ENCODE measurements at places on chromosomes 2 and 18.

GRCh38 chr2:128771401-128771800 is 452.7 kb upstream of the HS6ST1 start:
- no peak for DNase-seq

GRCh38 chr18:79790996-79791972 is 6.5 kb upstream of the KCNG2 start:
- no peak for DNase-seq

DNA sequence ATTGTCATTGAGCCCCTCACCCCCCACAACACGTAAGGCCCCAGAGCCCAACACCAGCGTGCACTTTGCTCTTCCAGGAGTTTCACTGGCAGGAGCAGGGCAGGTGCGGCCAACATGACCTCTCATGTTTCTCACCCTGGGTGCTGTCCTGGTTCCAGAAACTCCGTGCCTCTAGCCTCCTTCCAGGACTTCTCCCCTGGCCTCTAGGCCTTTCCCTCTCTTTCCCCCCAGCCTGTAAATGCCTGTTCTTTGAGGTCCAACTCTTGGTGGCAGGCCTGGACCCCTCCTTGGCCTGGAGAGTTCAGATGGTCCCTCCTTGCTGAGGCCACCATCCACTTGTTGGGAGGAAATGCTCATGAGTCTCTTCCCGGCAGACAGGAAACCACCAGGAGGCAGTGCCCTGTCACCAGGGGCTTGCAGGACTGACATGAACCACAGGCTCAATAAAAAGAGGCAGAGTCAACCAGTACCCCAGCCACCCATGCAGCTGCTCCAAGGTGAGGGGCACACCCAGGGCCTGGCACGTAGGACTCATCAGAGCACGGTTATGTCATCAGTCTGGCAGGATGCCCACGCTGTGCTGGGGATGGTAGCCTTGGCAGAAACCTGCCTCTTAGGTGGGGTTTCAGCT is 1.5 kb downstream of the MALL start:
- no peak for DNase-seq

DNA sequence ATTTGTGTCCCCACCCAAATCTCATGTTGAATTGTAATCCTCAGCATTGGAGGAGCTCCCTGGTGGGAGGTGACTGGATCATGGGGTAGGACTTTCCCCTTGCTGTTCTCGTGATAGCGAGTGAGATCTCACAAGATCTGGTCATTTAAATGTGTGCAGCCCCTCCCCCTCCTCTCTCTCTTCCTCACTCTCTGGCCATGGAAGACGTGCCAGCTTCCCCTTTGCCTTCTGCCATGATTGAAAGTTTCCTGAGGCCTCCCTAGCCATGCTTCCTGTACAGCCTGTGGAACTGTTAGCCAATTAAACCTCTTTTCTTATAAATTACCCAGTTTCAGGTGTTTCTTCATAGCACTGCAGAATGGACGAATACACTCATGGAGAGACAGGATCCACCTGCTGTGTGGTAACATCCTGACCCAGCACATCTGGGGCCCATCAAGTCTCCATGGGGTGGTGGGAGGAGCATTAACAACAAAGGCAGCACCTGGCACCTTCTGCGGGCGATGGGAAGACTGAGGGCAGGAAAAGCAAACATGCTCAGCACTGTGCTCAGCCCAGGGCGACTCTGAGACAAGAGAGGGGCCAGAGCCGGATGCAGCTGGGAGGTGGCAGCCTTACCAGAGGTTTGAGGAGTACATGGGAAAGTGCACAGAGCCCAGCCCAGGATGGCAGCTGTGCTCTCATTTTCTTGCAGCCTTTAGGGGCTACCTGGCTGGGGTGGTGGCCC is 16.2 kb upstream of the ALPP start:
- DNase-seq, result no peak

DNA sequence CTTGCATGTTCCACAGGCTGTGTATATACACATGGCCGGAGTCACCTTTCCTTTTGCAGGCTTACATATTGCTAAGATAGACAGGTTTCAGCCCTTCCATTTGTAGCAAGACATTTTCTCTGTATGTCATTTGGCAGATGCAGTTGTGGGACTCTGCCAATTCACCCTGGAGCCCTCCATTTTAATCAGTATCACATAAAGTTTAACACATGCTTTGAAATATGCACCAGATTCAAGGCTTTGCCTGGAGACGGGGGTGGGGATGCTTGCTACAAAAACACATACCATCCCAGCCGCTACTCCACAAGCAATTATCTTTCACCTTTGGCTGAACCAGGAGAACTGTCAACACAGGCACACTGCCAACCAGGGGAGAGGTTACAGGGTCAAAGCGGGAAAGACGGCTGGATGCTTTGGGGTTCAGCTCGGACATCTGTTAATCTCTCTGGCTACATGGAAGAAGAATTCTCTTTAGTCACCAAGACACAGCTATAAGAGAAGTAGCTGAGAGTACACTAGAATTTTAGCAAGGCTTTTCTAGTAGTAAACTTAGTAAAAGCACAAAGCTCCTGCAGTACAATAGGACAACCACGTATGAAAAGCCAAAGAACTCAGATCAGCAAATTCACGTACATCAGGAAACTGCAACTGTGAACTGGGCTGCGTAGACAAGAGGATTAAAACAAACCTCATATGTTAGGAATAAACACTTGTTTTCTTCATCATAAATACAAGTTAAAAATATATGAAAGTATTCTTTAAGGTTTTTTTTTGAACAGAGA is 130.9 kb downstream of the EXOC6B start:
- no peak for DNase-seq

DNA sequence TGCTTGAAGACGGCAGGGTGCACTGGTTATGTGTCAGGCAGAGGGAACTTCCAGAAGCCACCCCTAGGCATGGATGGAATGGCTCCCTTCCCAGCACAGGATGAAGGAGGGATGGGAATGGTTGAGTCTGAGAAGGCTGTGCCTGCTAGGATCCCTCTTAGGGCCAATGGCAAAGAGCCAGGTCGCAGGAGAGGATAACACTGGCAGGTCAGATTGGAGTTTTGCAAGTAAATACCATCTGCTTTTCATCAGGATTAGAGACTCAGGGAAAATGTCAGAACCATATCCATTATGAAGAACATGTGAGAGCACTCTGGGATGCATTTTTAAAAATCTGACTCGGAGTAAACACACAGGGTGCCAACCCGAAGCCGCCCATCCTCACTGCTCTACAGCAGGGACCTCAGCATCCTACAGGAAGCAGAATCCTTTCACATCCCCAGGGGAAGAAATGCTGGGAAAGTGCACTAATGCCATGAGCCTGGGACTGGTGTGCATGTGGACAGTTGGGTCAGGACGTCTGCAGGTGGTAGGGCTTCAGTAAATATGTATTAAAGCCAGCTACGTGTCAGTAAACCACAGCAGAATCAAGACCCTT is 139.9 kb downstream of the MYT1L start:
- DNase-seq, result no peak

DNA sequence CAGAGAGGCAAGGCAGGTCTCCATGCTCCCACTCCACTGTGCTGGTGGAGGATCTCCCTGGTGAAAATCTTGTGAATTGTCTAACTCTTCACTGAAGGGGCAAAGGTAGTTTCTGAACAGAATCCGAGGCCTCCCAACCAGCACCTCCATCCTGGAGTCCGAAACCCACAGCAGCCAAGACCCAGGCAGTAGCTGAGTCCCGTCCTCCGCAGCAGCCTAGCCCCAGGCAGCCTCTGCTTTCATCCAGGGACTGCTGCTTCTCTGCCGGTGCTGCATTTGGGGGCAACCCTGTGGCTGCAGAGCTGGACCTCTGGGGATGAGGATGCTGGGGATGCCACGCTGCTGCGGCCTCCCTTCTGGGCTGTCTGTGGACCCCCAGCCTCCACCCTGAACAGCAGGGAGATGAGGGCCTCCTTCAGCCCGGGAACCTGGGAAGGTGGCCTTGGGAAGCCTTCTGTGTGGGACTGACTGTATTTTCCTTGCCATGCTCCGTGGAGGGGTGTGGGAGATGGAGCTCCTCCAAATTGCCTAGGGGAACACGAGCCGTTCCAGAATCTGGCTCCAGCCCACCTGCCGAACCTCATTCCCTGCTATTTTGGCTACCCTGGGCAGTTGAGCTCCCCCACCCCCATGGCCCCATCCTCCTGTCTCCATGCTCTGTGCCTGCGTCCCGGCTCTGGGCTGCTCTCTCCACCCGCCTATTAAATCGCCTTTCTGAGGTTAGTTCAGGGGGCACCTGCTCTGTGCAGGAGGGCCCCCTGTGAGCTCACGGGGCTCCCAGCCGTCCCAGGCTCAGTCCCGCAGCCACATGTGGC is 48.2 kb downstream of the GREB1 start:
- no peak for DNase-seq

GRCh38 chr2:224448236-224448635 is 46.3 kb upstream of the FAM124B start:
- no peak for DNase-seq

DNA sequence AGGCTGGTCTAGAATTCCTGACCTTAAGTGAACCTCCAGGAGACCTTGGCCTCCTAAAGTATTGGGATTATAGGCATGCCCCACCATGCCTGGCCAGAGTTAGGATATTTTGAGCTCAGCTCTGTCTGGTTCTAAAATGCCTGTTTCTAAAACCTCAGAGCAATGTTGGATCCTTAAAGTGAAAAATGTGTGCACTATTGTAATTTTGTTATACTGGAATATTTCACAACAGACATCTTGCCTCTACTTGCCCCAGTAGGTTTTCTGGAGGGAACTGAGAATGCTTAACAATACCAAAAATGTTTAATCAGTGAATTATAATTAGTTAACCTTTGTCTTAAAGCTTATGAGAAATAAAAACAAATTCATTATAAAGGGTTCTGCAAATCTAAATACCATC is 144.6 kb upstream of the CCDC195 start:
- DNase-seq, result no peak

- DNase-seq, result no peak
These were observed 3.3 kb downstream of the VPS54 start for GRCh38 chr2:64015898-64016297.

DNA sequence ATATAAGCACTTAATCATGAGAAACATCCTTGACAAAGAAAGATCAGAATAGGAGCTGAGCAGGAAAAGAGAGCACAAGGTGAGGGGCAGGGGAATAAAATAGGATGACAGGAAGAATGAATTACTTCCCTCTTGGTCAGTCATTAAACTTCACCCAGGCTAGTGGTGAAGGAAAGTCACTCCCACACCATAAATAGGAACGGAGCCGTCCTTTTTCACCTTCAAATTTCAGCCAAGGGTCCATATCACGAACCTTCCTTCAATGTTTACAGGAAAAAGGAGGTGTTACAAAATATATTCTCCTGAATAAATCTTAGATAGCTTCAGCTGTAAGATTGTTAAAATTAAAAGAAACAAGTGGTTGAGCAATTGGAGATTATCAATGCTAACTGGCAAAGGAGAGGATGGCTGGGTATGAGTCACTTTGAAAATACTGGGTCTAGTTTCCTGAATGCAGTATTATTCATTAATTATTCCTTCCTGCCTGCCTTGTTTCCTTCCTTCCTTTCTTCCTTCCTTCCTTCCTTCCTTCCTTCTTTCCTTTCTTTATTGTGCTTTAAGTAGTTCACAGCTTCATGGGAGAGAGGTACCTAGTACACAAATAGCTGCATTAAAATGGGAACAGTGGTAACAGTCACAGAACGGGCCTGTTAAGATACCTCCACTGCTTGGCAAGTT is 292.3 kb upstream of the ID2 start:
- DNase-seq, result no peak

- no peak for DNase-seq
These were observed 165.6 kb downstream of the ACOXL start for GRCh38 chr2:110897966-110898365.

DNA sequence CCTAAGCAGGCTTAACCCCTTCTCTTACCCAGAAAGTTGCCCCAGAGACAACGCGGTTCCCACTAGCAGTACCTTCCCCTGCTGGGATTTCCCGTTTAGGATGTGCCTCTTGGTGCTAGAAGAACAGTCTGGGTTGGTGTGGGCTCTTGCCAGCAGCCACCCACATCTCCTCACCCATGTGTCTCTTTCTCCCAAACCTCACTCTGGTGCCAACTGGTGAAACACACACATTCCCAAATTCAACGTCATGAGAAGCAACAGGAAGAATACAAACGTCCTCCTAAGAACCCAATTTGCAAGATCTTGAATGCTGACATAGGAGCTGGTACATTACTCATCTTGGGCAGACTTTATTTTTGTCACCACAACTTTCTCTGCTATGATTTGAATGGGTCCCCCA is 36.2 kb downstream of the DIPK1C start:
- no peak for DNase-seq
